ENCODE measurements at places on chromosomes 12 and 14.

DNA sequence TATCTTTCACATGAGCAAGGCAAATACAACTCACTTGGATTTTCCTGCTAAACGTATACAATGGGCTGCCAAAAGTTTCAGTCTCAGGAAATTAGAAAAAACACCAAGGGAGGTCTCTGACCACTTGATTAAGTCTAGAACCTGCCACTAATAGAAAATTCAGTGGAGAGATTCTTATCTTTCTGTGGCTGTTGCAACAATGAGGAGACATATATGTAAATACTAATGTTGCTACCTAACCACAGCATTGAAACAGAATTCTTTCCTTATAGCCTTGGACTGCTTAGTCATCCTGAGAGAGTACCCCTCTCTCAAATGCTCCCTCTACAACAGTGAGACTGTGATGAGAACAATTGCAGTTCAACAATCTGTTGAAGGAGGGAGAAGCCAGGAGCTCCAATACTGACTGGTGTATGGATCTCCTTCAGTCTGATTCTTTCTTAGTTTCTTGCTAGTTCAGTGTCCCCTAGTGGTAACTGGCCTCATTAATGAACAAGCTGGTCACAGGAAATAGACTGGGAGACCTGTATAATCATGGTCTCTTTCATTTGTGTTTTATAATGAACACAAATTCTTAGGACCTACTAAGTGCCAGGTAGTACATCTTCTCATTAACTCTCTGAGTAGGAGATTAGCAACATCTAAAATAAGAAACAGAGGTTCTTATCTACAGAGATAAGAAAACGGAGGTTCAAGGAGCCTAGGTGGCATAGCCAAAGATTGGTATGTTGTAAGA is 164.5 kb downstream of the SLC38A4 start:
- DNase-seq = peak; percentile 59

GRCh38 chr14:64465191-64465822 is at the start of gene AKAP5:
TSS of gene AKAP5 (plus strand) at chr14:64465499. CDS start at chr14:64468395, 2,896 bp downstream.
- peak; percentile 17 for DNase-seq

DNA sequence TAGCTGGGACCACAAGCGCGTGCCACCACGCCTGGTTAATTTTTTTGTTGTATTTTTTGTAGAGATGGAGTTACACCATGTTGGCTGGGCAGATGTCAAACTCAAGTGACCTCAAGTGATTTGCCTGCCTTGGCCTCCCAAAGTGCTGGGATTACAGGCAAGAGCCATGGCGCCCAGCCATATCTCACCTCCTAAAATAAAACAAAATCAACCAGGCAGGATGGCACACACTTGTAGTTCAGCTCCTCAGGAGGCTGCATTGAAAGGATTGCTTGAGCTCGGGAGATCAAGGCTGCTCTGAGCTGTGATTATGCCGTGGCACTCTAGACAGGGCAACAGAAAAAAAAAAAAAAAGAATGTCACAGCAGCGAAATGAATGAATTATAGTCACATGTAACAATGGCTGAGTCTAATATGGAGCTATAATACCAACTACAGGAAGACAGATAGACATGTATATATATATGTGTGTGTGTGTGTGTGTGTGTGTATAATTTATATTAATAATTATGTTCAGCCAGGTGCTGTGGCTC is 19.3 kb upstream of the TMEM120B start:
- DNase-seq = no peak

- DNase-seq = no peak
Observed at GRCh38 chr14:91047174-91047753, 13.2 kb downstream of the RPS6KA5 start.

GRCh38 chr14:58199726-58200479 is at the start of gene ACTR10:
TSS of gene ACTR10 (plus strand) at chr14:58200149. CDS start at chr14:58200218, 69 bp downstream.
- peak; percentile 77 for DNase-seq

- no peak for DNase-seq
Observed at GRCh38 chr12:1848146-1848545, 27.8 kb downstream of the LRTM2 start.

DNA sequence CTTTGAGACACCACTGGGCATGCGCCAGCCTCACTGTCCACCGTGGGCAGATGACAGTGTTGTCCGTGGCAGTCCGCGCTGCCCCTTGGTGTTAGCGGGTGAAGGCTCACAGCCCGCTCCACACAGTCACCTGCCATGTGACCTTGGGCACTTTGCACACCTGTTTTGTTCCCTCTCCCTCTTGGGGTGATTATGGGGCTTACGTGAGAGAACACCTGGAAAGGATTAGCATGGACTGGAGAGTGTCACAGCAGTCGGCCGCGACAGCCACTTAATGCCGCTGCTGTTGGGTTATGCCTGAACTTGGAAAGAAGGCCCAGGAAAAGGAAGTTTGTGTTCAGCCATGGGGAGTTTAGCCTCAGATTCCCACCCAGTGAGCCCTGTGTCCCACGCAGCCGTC is 94.2 kb downstream of the DDX51 start:
- no peak for DNase-seq

GRCh38 chr12:117328556-117329100 is 32.8 kb downstream of the NOS1 start:
- DNase-seq = no peak

Data from NCI-H226 (cell line).